Mesenteric fat pad (tissue), 1 donor: ENCODE measurements at places on chromosomes 2 and 18. TPM values are rescaled to one million over a fixed set of nuclear protein-coding genes. Genes with fewer than 3 reads are reported as not detected.

The FAM228A gene
- 3.2 TPM for total RNA-seq

The PFN4 gene
- total RNA-seq: not detected

- DNase-seq: no peak
Measured at GRCh38 chr2:30339071-30339470, 107.7 kb downstream of the LBH start.

GRCh38 chr2:200042102-200042735, 86.8 kb downstream of the MAIP1 start:
- no peak for DNase-seq

DNA sequence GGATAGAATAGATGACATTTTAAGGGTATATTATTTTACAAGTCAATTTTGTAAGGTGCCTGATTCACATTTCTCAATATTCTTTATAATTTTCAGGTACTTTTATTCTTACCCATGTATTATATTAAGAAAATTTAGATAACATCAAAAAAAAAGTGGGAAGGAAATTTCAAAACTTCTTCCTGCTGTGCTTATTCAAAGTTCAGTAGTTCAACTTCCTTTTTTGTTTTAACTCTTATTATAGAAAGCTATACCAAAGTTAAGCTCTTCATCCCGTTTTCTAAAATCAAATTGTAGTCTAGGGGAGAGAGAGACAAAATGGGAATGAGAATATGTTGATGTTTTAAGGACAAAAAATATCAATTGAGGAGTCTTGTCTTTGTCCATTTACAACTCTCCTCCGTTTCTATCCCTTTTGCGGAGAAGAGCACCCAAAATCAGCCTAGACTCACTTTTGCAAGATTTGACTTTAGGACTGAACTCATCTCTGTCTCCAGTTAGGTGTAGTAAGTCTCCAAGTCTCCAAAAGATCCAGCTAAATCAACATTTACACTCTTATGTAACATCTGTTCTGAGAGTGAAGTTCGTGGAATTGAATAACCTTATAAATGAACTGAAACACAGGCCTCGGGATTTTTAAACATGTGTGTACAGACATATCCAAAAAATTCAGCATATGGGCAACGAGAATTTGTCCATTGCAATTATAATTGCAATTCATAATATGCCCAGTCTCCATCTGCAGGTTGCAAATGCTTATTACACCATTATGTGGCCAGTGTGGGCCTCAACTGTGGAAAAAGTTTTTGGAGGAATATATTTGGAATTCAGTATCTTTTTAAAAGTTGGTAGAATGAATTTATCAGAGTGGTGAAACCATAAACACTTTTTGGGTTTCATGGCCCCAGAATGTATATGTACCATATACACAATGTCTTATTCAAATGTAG, 23.9 kb downstream of the FAM124B start:
- no peak for DNase-seq

GRCh38 chr2:118058951-118059350, 29.3 kb upstream of the INSIG2 start:
- DNase-seq: no peak

DNA sequence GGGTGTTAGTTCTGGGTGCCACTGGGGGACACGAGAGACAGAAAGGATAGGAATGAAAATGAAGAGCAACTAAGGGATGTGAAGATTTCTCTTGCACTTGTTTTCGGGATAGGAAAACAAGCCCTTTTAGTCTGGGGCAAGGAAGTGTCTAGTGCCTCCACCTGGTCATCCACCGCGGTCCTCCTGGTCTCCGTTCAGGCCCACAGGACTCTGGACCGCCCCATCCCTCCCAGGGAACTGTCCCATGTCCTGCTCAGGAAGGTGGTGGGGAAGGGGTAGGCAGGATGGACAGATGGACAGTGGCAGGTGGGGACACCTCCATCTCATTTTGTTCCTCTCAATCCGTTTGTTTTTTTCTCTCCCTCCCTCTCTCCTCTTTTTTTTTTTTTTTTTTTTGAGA, 45.9 kb downstream of the AGAP1 start:
- peak; percentile 72 for DNase-seq

- DNase-seq: no peak
Measured at GRCh38 chr2:191977754-191978153, 130.9 kb upstream of the CAVIN2 start.

DNA sequence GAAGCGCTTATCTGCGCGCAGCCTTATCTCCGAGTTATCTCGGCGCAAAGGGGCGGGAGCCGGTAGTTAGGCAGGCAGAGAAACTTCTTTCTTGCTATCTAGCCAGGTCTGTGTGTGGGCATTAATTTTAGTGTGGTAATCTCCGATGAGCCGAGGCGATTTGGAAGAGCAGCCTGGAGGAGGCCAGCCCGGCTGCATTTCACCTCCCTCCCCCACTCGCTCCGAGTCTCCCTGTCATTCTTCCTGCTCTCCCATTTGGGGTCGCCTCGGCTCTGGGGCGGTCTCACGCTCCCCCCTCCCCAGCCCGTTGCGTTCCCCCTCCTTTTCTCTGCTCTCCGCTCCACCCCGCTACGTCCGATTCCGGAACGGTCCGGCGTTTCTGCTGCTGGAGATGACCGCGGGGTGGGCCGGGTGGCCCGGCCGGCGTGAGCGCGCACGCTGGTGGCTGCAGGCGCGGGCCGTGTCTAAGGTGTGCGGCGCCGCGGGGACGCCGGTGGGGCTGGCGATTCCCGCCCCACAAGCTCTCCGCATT, 566 bp downstream of the GATA6 start:
- no peak for DNase-seq
